ENCODE measurements at places on chromosomes 7 and 10.

GRCh38 chr10:7457478-7458316, 46.9 kb upstream of the SFMBT2 start:
- no peak for DNase-seq

DNA sequence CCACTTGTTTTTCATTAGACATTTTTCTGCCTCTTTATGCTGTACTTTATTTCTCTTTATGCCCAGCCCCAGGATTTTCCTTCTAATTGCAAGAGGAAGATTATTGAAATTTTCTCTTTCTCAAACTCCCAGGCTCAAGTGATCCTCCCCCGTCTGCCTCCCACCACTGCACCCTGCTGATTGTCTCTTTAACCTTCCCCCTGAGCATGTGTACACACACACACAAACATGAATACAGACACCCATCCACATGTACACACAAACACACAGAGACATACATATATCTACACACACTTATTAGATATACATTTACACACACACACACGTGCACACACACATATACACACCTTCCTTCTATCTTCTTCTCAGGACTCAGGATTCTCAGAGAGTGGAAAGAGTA, 37.3 kb upstream of the MAP3K8 start:
- no peak for DNase-seq

- DNase-seq: no peak
These were observed 118.0 kb downstream of the CELF2 start for GRCh38 chr10:11135709-11136108.

GRCh38 chr7:137881607-137882260, 35.0 kb upstream of the DGKI start:
- no peak for DNase-seq

GRCh38 chr7:148723166-148723559, 24.5 kb downstream of the CUL1 start:
- no peak for DNase-seq

GRCh38 chr10:131810036-131810804, 90.6 kb upstream of the PPP2R2D start:
- DNase-seq: no peak

DNA sequence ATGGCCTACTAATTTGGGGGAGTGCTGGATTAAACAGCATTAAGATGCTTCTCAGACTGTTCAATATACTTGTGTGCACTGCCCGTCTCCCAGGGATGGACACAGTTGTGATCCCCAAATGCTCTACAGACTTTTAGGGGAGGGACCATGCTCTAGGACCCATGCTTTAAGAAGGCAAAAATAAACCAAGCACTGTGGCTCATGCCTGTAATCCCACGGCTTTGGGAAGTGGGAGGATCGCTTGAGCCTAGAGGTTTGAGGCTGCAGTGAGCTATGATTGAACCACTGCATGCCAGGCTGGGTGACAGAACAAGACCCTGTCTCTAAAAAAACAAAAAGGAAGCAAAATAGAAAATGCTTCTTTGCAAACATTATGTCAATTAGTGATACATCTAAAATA, 102.6 kb downstream of the VOPP1 start:
- no peak for DNase-seq

GRCh38 chr7:101882595-101883564, 65.5 kb downstream of the CUX1 start:
- DNase-seq: peak; percentile 84

- DNase-seq: no peak
These were observed 561.6 kb downstream of the TCERG1L start for GRCh38 chr10:130749911-130750310.

- no peak for DNase-seq
These were observed 2.6 kb downstream of the TMEM243 start for GRCh38 chr7:87216701-87217508.

- peak; percentile 22 for DNase-seq
These were observed 135.7 kb downstream of the MAGI2 start for GRCh38 chr7:79317728-79318127.

- DNase-seq: no peak
These were observed 174.1 kb downstream of the KCNMA1 start for GRCh38 chr10:77463499-77463898.

DNA sequence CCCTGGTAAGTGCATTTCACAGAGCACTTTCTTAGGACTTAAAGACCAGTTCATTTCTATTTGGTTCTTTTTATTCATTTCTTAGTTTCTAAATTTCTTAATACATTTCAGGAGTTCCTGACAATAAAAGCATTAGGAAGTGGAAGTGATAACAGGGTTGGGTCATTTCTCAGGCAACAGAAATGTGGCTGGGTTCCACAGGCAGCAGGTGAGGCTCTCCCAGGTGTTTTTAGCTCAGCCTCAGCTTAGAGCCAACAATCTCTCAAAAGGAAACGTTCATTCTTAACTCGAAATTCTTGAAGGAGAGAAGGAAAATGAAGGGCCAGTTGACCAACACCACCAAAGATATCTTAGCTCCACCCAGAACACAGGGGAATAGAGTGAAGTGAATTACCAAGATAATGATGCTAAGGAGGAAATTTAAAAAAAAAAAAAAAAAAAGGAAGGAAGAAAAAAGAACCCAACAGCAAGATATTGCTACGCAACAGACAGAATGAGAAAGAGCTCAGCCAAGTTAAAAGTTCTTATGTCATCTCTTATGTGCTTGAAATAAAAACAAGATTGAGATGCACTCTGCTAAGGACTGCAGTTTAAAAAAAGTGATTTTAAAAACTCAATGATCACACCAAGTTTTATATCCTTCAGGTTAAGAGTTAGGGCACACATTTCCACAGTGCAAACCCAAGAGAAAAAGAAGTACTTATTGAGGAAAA, 230.1 kb downstream of the GLI3 start:
- no peak for DNase-seq

DNA sequence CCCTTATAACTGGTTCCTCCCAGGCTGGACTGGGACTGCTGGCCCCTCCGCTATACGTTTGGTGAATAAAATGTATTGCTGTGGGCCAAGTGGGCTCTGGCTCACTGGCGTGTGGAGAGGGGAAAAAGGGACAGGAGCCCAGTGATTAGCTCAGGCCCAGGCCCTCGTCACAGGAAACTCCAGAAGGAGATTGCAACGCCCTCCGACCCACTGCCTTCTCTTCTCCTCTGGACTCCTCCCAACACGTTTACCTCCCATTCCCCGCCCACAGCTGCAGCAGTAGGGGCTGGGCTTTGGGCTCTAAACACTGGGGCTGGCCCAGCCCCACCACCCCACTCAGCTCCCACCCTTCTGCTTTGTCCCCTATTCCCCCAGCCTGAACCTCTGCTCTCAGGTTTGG, 173.9 kb downstream of the NEURL1 start:
- peak; percentile 83 for DNase-seq

GRCh38 chr7:23234569-23235296, 11.8 kb upstream of the GPNMB start:
- DNase-seq: peak; percentile 38

GRCh38 chr10:5592070-5592469, 67.3 kb downstream of the CALML3 start:
- no peak for DNase-seq

- DNase-seq: no peak
These were observed 798.1 kb downstream of the GATA3 start for GRCh38 chr10:8852546-8852945.

DNA sequence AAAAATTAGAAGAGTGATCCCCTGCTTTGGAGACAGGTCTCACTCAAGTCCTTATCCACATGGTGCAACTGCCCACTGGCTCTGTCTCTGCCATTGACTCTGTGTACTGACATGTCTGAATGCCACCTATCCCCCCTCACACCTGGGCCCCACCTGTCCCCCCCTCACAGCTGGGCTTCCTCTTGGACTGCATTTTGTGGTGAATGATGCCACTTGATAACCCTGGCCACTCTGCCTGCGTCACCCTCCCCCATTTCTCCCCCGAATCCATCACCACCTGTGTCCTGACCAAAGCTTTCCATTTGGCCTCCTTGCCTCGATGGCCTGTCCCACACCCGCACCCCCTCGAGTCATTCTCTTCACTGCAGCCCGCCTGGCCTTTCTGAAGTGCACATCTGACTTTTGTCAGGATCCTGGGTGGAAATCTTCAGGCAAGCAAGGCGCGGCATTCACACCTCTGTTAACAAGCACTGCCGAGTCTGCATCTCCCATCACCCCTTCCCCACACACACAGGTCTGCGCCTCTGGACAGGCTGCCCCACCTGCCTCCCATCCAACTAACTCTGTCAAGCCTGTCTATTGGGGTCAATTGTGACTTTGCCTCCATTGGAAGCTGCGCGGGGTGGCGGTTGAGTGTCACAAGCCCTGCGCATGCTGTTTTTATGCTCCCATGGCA, 175.3 kb upstream of the KLF14 start:
- DNase-seq: no peak

GRCh38 chr7:107967420-107967819, 35.5 kb downstream of the LAMB1 start:
- DNase-seq: no peak

DNA sequence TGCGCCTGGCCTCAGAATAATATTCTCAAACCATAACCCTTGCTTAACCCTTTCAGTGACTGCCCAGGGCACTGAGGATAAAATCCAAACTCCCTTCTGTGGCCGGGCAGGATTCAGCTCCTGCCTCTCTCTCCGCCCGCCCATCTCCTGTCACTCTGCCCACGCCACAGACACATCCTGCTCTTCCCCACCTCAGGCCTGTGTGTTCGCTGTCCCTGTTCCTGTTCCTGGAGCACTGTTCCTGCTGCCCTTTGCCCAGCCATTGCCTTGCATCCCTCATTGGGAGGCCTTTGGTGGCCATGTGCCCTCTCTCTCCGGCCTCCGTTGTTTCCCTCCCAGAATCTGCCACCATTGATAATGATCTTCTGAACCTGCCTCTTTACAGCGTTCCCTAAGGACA, 108.8 kb downstream of the SH3PXD2A start:
- no peak for DNase-seq

DNA sequence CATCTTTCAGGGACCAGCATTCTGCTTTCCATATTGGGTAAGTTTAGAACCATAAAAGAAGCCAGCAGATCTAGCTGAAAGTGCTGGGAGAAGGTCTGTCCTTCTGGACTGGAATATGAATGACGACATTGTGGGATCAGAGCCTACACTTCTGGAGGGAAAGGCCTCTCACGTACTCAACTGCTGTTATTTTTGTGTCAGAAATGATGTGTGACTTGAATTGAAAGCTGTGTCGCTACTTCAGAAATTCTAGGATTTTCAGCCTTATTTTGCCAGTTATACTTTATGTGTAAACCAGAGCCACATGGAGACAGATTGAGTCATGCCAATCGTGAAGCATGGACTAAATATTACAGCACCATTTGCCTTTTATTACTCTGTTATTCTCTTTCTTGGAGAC, 231.0 kb downstream of the KIAA1217 start:
- DNase-seq: no peak

Measured in tongue (tissue), 3 donors.